ENCODE measurements at places on chromosomes 16 and 17.
A peak's percentile ranks its signal among the peaks of the same experiment; 100 is the strongest.

GRCh38 chr16:10895053-10895946 is 18.3 kb downstream of the CIITA start:
- no peak for DNase-seq

DNA sequence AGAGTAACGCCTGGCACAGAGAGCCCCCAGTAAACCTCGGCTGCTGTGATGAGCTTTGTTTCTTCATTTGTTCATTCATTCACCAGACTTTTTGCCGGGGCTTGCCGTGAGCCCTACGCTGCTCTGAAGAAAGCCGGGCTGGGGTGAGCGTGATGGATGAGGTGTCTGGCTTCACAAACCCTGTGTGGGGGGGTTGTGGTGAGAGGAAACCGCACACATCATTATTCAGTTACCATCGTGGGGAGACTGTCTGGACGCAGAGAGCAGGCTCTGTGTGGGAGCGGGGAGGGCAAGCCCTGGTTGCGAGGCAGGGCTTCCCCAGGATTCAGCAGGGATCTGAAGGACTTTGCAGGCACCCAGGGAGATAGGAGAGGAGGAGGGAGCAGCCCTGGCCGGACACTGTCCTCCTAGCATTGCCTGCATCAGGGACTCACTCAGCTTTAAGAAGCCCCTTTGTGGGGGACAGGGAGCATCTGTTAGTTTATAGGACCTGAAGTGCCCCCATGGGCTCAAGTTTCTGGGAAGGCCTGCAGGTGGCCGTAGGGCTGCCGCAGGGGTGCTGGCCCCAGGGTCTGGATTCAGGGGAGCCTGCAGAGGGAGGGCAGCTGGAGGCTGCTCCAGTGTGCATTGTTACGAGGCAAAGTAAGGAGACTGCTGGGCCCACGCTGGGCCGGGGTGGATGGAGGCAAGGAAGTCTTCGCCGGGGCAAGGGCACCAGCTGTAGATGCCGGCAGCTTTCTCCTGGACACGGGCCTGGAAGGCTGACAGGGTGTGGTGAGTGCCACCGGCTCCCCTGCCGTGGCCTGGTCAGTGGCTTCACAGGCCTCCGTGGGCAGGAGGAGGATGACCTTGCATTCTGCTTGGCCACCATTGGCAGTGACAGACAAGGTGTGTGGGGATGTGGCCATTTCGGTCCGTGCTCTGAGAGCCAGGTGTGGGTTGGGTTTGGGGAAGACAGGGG is 334.5 kb downstream of the SEC14L1 start:
- DNase-seq: peak; percentile 65

- DNase-seq: no peak
These were observed 6.0 kb upstream of the CCL2 start for GRCh38 chr17:34249061-34249460.

DNA sequence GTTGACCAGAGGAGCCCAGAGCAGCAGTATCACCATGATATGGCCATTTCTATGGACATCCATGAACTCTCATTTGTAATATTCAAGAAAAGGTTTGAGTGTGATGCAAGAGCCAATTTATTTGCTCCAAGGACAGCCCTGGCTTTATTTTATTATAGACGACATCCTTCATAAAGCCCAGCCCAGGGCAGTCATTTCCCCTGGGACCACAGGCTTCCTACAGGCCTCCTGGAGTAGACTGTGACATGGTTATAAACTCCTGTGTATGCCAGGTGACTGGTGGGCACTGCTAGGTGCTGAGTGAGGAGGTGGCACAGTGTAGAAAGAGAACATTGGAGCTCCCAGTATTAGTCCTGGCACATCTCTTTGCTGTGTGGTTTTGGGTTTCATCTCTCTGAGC is 120.9 kb downstream of the UTP18 start:
- no peak for DNase-seq

DNA sequence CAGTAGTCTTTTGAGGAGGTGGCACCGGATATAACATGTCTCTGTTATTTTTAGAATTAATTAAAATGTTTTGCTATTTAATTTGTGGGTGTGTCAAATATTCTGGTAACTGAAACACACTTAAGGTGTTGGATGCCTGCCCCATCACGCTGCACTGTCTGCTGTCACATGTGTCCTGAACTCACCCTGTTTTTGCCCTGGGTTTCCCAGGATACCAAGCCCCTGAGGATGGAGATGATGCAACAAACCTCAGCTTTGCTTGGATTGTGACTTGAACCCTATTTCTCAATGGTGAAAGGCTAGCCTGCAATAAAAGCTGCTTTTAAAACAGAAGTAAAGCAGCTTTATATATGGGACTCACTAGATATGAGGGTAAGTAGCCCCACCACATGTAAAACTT is 11.5 kb upstream of the DUSP14 start:
- no peak for DNase-seq

GRCh38 chr17:48247603-48248002 is 140.0 kb downstream of the SNX11 start:
- DNase-seq: no peak

DNA sequence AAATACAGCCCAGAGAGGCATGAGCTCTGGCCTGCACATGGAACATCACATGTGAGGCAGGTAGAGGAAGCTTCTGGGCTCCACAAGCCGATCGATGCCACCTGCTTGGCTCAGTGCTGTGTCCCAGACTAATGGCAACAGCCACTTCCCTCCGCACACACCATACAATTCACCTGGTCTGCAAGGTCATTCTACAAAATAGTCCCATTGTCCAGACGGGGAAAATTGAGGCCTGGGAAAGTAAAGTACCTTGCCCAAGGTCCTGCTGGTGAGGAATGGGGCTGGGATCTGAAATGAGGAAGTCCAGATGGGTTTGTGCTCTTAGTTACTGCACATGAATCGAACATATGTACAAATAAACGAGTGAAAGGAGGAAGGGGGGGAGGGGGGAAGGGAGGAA is 88.0 kb downstream of the LITAF start:
- no peak for DNase-seq

GRCh38 chr16:57614944-57615343 is 13.5 kb upstream of the ADGRG1 start:
- no peak for DNase-seq

DNA sequence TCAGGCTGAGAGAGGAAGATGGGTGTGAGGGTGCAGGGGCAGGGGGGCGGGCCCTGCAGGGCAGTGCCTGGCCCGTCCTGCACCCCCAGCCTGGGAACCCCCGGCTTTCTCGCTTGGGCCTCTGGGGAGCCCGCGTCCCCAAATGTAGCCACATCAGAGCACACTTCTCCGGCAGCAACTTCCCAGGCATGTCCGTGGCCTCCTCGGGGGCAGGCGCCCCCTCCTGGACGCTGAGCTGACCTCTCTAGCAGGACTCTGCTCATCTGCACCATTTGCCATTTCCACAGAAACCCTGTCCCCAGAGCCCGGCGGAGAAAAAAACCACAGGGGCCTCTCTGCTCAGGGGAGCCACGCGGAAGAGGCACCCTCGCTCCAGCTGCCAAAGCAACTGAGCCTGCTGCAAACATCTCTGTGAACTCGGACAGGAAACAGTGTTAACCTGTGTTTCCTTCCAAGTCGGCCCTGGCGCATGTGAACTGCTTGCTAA is 63.4 kb downstream of the KLHDC4 start:
- no peak for DNase-seq

- no peak for DNase-seq
These were observed 9.9 kb upstream of the WFIKKN1 start for GRCh38 chr16:620700-621525.

DNA sequence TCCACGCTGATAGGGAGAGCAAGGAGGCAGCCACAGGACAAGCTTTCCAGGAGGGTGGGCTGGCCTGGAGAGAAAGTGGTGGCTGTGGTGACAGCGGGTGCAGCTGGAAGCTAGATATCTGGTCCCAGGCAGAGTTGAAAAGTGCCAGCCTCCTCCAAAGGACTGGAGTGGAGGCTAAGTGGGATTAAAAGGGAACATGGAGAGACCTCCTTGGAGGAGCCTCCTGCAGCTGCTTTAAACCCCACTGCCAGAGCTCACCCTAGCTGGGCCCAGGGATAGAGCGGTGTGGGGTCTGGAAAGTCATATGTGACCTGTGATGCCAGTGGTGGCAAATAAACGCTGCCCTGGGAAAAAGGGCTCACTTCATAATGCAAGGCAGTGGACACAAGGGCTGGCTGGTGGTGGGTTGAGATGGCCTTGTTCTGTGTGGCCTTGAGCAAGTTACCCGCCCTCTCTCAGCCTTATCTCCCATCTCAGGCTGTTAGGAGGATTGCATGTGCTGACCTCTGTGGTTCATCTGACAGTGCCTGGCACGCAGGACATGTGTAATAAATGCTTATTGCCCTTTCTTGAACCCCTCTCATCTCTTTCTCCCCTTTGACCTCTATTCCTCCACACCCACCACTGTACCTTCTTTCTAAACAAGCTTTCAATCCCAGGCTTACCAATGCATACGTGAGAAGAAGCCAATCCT is 61.0 kb upstream of the LGALS9 start:
- no peak for DNase-seq

- DNase-seq: no peak
These were observed 21.2 kb downstream of the SMG6 start for GRCh38 chr17:2282297-2282873.

DNA sequence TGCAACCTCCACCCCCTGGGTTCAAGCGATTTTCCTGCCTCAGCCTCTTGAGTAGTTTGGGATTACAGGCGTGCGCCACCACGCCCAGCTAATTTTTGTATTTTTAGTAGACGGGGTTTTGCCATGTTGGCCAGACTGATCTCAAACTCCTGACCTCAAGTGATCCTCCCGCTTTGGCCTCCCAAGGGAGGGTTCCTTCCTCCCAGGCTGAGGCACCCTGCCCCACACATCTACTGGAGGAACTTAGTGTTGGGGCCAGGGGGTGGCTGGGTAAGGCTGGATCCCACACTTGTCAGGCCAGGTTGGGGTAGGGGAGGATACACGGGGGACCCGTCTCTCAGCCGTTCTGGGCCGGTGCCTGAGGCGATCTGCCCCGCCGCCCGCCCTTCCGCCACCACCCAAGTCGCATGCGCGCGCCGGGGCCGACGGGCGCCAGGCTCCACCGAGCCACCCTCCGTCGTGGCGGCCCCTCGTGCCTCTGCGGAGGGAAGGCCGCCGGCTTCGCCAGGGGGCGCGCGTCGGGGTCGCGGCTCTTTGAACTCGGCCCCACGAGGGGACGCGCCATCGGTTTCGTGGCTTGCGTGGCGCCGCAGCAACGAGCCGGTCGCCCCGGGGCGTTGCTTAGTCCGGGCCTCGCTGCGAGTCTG is 15.9 kb downstream of the GRB7 start:
- no peak for DNase-seq

- DNase-seq: no peak
These were observed 15.8 kb upstream of the SLC46A1 start for GRCh38 chr17:28421787-28422305.

DNA sequence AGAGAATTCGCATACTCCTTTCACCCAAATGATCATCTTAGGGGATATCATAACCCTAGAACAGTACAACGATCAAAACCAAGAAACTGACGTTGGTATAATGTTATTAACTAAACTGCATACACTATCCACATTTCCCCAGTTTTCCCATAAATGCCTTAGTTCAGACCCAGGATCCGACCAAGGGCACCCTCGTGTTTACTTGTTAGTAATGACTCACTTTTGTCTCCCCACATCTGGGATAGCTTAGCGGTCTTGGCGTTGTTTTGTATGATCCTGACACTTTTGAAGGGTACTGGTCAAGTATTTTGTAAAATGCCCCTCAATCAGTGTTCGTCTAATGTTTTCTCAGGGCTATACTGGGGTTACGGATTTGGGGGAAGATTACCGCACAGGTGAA is 8.0 kb downstream of the HS3ST3A1 start:
- no peak for DNase-seq

DNA sequence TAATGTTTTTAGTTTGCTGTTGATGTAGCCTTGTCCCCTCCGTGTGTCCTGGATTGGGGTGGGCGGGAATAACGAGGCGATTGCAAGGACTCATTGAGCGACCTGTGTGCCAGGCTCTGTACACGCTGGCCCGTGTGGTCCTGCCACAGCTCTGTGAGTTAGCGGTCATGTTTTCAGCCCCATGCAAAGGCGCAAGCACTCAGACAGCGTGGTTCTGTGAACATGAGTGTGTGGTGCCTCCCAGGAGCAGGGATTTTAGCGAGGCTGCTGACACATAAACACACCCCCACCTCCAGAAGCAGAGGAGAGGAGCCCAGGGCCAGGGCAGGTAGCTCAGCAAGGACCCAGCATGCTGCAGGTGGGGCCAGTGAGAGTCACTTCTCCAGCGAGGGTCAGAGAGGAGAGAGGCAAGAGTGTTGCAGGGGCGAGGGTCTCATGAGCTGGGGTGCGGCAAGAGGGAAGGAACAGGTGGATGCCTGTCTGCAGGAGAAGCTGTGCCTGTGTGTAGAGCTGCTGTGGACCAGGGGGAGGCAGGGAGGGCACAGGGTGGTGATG is 115.3 kb downstream of the OR1D5 start:
- no peak for DNase-seq

GRCh38 chr17:42122371-42123303 is at the start of gene HSPB9:
Gene HSPB9 (plus strand): TSS chr17:42122804. CDS start chr17:42122851, 47 bp downstream.
- DNase-seq: no peak

- no peak for DNase-seq
These were observed 1.6 kb downstream of the PPY start for GRCh38 chr17:43940630-43941029.

- no peak for DNase-seq
These were observed 43.6 kb upstream of the CACNG4 start for GRCh38 chr17:66920950-66921349.

DNA sequence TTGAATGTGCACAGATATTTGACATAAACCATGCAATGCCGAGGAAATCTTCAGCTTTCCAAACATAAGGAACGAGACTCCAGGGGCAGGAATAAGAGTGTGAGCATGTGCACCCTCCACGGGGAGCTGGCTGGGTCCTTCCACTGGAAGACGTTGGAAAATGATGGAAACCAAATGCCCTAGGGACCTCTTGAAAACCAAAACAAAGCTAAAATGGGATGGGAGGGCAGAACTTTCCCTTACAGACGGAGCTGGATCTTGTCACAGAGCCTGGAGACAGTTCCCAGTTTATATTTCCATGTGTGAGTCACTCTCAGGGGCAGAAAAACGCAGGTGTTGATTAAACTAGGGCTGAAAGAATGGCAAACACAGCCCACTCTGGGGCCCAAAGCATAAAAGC is 34.4 kb upstream of the DNAH17 start:
- peak; percentile 63 for DNase-seq

GRCh38 chr16:62870554-62870953 is 834.3 kb upstream of the CDH8 start:
- DNase-seq: no peak

DNA sequence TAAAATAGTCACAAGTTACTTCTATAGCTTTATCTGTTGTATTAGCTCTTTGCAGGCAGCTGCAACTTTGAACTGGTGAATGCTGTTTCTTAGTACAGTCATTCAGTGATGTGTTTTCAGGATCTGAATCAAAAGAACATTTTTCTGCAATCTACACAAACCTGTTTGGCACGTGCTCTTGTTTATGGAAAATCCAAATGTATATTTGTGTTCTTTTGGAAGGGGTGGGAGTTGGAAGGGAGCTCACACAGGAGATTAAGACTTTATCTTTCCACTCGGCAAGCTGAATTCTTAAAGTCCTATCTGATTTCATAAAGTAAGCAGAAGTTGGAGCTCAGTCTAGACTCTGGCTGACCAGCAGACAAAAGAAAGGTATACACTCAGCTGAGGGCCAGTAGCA is 300.2 kb downstream of the MAP2K6 start:
- DNase-seq: no peak
